ELF-1 (cell line): ENCODE measurements at places on chromosomes 6 and 20.

GRCh38 chr6:1201547-1202200, 110.2 kb upstream of the FOXQ1 start:
- no peak for DNase-seq

- DNase-seq = no peak
Observed at GRCh38 chr6:45350186-45350710, 22.1 kb downstream of the RUNX2 start.

- DNase-seq = no peak
Observed at GRCh38 chr6:85641522-85641896, 1.2 kb downstream of the SYNCRIP start.

GRCh38 chr6:37059344-37060194, 54.1 kb downstream of the FGD2 start:
- DNase-seq = peak; percentile 88

DNA sequence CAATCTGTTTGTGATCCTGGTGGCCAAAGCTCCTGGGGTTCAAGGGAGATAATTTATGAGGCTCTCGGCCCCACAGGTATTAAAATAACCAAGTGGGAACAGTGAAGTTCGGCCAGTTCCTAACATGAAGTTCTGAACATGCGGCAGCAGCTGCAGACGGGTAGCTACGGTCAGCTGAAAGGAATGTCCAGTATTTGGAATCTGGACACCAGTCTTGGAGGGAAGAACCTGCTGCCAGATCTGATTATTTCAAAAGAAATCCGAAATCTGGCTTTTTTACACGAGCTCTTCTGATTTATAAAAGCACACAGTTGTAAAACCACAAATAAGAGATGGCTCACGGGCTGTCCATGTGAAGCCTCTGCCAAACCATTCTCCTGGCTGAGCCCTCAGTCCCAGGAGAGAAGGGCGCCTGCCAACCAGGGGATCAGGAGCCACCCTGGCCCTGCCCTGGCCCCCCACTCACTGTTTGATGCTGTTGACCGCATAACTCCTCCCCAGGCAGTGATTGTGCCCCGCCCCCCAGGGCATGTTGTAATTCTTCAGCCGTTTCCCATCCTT, 28.2 kb upstream of the KCNB1 start:
- no peak for DNase-seq
